ENCODE measurements at places on chromosomes 16 and 17.

DNA sequence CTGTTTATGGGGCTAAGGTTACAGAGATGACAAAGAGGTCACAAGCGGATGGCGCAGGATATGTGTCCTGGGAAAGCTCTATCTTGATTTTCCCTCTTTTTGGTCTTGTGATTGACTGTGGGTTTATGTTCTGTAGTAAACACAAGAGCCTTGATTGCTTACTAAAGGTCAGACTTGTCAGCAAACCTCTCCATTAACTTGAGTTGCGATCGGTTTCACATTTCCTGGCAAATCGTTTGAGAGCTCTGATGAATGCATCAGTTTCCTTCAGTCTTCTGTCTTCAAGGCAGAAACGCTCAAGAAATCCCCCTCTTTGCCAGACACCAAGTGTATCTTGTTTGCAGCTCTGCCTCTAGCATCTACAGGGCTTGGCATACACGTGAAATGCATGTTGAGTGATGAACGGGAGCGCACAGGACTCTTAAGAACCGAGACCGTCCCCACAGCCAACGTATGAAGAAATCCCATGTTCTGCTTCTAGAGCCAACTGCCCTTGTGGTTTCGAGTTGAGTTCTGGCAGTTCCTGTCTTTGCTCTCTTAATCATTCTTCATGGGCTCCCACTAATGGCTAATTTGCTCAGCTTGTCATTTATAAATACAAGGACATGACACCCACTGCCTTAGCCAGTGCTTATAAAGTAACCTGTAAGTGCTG is 143.3 kb downstream of the PITPNC1 start:
- no peak for DNase-seq

GRCh38 chr17:31738996-31739699 is 119.9 kb downstream of the COPRS start:
- DNase-seq, result no peak

DNA sequence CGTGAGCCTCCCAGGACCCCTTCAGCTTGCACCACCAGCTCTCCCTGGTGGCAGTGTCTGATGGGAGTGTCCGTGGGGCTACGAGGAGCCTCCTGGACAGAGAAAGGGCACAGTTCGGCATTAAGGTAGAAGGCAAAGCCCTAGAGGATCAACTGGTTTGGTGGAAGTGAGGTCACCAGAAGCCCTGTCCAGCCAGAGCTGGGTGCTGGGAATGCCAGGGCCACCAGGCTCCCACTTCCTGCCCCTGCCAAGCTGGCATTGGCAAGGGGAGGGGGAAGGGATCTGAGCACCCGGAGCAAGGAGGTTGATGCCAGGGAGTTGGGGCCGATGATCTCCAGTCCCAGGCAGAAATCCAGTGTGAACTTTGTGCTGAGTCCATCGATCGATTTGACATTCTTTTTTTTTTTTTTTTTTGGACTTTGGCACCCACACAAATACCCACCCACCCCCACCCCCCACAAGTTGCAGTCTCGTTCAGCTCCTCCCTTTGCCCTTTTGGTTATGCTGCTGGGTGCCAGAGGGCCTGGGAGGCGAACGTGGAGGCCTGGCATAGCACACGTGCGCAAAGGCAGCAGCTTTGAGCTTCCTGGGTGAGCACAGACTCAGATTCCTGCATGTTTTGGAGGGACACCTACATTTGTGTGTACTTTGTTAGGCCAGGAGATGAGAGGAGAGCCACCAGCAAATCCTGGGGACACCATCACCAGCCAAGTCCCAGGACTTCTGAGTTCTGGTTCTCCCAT is 2.1 kb downstream of the NHERF1 start:
- DNase-seq, result no peak

GRCh38 chr17:7167832-7168231 is 11.3 kb downstream of the ASGR1 start:
- no peak for DNase-seq

DNA sequence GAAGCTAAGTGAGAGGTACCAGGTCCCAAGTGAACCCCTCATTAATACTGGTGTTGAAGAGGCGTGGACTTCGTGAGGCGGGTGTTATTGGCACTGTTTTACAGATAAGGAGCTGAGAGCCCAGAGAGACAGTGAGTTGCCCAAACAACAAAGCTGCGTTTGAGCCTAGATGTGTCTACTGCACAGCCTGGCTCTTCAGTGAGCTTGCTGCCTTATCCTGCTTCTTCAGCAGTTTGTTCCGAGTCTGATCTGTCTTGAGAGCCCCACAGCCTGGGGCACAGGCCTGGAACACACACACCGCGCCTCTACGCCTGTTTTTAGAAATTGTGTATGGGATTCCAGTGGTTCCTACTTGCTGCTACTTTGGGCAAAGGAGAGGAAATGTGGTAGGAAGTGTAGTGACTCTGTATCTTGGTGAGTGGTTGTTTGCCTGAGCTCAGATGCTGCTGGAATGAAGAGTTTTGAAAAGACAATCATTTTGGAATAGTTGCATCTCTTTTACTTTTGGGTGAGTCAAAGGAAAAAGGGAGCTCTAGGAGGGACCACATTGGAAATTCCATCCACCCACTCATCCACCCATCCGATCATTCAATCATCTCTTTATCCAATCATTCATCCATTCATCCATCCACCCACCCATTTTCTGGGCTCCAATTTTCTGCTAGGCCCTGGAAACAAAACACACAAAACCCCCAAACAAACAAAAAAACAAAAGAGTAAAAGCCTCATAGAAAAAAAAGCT is 22.3 kb upstream of the PLCG2 start:
- DNase-seq, result no peak

GRCh38 chr16:21265104-21265837 is 12.8 kb downstream of the CRYM start:
- no peak for DNase-seq

DNA sequence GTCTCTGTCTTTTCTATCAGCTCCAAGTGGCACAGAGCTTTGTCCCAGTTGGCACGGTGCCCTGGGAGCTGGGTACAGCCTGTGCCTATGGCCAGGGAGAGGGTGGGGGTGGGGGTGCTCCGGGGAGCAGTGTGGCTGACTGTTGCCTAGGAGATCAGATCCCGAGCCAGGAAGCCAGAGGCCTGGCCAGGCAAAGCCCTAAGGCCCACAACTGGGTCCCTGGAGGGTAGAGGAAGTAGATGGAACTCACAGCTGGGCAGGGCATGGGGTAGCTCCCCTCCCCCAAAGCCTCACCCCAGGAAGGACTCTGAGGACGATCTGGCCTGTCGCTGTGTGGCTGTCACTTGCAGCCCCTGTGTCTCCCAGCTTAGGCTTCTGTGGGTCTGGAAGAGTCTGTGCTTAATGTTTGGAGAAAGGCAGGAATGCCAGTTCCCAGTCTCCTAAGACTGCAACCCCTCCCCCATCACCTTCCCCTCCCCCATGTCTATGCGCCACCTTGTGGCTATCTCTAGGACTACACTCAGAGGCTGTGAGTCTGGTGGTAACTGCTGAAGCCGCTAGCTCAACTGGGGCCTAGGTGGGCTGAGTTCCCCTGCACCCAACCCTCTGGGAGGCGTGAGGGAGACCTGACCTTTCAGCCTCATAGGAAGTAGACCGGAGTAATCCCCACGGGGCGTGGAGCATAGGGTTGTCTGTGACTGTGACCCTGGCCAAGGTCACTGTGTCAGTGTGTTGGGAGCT is 12.6 kb downstream of the THRA start:
- peak; percentile 61 for DNase-seq

DNA sequence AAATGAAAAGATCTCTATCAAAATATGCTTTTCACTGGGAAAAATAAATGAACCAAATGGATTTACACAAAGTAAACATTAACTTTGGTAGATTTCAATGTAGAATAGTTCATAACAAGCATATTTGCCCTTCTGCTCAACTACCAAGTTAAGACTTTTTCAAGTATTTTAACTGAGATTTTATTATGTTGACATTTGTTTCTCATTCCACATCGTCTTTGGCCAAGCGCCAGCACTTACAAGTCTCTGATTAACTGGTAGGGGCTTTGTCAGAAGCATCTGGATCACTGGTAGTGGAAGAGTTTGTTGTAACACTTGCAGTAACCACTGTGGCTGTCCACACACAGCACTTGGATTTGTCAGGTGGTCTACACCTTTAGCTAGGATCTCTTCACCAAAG is 22.9 kb downstream of the SLFN12L start:
- DNase-seq, result no peak

- DNase-seq, result no peak
Observed at GRCh38 chr17:49218941-49219913, 8.7 kb downstream of the ABI3 start.

- no peak for DNase-seq
Observed at GRCh38 chr17:44636562-44636961, 19.7 kb upstream of the MEIOC start.

GRCh38 chr17:37608351-37609169 is 658 bp downstream of the SYNRG start:
- DNase-seq, result no peak

- DNase-seq, result no peak
Observed at GRCh38 chr17:7755095-7755890, 37.7 kb downstream of the DNAH2 start.

GRCh38 chr17:67656494-67657203 is 61.1 kb upstream of the NOL11 start:
- no peak for DNase-seq

- no peak for DNase-seq
Observed at GRCh38 chr17:79566251-79566955, 44.4 kb downstream of the RBFOX3 start.
